Ammon's horn (tissue), 1 donor: ENCODE measurements at places on chromosomes 1 and 21.

GRCh38 chr1:20474333-20474975 lies 11.6 kb downstream of the CAMK2N1 start:
- DNase-seq: no peak

DNA sequence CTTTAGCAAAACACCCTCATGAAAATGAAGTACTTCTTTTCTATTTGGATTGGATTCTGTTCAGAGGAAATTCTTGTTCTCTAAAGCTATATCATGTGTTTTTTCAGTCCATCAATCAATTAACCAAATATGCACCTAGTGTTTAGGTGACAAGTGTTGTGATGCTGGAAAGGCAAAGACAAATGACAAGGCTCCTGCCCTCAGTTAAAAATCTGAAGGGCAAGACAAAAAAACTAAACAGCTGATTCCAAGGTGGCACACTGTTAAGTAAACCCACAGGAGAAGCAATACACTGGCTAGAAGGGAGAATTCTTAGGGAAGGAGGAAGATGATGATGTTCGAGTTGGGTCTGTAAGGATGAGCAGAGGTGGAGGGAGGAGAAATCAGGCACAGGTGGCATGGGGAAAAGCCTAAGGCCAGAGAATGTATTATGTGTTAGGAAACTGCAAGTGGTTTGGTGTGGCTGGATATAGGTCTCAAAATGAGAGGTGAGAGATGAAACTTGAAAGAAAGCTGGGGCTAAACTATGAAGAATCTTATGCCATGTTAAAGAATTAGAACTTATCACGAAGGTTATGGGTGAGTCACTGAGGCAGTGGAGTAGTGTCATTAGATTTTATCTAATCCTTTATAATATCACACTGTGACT lies 51.8 kb upstream of the GFI1 start:
- no peak for DNase-seq

GRCh38 chr1:44603718-44604117 lies 70.6 kb downstream of the TMEM53 start:
- DNase-seq: no peak

DNA sequence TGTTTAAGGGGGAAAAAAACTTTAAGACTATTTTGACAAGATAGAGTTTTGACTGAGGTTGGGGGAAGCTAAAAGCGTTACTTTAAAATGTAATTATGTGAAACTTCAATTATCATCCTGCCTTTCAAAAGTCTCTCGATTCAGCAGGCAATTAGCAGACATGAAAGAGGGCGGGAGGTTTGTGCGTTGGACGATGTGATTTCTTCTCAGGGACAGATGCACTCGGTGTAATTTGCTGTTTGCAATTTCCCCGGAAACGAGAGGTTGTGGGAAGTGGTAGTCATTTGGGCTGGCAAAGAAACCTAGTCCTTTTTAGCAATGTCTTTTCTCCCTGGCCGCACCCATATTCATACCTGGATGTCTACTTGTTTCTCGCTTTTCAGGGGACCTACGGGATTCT lies 27.1 kb downstream of the KAZN start:
- DNase-seq: peak; percentile 38

GRCh38 chr1:15489052-15489736 lies 13.3 kb downstream of the CELA2B start:
- DNase-seq: peak; percentile 52

DNA sequence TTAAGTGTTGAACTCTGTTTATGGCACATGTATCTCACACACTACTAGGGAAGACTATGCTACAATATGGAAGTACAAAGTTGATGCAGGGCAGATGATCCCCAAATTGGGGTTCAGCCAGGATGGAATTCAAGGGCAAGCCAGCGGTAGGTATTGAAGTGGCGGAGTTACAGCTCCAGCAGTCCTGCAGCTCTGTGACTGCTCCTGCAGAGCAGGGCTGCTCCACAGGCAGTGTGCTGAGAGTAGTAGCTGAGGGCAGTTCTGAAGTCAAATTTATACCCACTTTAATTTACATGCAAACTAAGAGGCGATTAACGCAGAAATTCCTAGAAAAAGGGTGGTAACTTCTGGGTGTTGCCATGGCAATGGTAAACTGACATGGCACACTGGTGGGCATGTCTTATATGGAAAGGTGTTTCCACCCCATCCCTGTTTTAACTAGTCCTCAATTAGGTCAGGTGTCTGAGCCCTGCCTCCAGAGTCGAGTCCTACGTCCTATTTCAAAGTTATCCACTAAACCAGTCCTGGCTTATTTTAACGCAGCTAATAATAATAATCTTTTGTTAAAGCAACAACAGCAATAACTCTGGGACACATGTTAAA lies 20.6 kb upstream of the CENPF start:
- DNase-seq: no peak

DNA sequence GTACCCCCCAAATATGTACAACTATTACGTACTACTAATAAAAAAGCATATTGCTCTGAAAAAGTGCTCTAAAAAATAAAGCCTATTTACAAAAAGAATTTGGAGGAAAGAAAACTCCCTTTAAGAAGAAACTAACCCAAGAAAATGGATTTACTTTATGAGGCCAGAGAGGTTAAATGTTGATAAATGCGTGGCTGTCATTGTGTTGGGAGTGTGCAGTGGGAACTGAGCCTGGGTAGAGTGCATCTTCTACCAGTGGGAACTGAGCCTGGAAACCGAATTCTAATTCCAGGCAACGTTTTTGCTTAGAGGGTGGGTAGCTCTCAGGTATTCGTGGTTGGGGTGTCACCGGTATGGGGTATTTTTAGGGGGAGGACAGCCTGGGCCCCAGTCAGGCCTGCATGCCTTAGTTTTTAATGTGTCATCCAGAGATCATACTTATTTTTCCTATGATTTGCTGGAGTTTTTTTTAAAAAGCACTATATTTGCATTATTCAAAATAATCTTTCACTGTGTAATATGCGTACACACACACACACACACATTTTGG lies 24.1 kb upstream of the RNF187 start:
- no peak for DNase-seq

DNA sequence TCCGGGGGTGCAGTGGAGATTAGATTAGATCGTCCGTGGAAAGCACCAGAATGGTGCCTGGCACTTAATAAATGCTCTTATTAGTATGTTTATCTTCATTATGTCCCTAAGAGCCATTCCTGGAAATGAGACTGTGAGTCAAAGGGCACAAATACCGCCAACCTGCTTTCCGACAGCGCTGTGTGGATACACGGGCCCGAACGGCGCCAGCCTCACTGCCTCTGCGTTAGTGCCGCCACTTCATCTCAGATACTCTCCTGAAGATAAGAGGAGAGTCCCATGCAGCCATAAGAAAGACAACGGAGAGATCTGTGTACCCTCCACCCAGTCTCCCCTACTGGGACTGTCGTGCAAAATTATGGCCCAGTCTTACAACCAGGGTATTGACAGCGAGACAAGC lies 22.0 kb downstream of the PDE9A start:
- DNase-seq: no peak

- no peak for DNase-seq
Measured at GRCh38 chr1:75124510-75124909, 9.7 kb upstream of the LHX8 start.

- peak; percentile 31 for DNase-seq
Measured at GRCh38 chr1:75265792-75266191, 131.6 kb downstream of the LHX8 start.

DNA sequence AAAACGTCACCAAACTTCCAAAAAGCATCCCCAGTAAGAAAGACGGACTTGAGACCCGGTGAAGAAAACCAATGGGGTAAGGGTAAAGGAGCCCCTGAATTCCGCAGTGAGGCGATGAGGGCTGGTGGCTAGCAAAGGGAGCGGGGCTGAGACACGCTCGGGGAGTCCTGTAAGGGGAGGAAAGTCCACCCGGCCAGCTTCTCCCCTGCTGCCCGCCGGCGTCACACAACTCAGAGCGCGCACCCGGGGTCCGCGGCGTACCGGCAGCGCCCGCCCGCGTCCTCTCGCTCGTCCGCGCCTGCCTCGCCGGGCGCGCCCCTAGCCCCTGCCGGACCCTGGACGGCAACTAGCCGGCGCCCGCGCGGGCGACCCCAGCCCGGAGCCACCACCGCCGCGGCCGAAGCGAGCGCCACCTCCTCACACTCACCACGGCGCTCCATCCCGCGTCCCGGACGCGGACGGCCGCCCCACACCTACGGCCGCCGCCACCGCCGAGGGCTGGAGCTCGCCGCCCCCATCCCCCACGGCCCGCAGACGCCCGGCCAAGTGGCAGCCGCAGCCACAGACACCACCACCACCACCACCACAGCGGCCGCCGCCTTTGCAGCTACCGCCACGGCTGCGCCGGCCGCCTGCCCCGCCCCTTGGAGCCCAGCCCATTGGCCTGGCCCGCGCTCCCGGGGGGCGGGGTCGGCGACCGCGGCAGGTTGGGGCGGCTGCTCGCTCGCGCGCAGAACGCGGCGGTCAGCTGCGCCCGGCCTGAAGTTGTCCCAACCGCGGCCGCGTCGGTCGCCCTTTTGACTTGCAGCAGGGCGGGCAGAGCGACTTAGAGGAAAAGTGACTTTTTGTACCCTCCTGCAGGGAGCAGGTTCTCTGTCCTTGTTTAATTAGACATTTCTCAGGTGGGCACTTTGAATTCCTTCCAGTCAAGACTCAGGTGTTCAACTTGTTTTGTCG lies 10.0 kb upstream of the ARHGAP29 start:
- DNase-seq: peak; percentile 23

DNA sequence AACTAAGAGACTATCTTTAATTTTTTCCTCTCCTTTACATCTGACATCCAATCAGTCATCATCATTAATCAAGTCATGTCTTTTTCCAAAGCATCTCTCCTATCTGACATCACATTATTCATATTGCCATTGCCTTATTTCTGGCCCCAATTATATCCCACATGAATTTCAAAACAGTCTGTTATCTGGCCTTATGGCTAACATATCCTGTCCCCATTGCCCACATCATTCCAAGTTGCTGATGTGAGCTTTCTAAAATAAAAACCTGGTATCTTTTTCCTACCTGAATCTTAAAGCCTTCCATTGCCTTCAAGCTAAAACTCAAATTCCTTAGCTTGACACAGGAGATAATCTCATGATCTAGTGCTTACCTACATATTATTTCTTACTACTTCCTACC lies 283.9 kb downstream of the LRRC40 start:
- no peak for DNase-seq

- no peak for DNase-seq
Measured at GRCh38 chr1:6401673-6402072, 8.1 kb upstream of the ACOT7 start.

DNA sequence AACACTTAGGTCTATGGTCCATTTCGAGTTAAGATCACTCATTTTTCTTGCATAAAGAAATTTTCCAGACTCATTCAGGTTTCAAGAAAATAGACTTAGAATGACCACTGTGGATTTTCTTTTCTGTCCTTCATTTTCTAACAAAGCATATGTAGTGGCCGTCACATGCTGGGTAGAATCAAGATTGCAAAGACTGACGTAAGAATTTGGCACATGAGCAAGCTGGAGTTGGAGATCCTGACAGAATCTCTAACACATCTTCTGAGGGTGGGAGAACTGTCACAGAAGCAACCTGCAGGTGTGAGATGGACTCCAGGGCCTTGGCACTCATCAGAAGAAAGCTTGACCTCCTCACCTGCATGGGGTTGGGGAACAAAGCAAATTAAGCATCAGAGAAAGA lies 28.6 kb downstream of the KIF26B start:
- no peak for DNase-seq

DNA sequence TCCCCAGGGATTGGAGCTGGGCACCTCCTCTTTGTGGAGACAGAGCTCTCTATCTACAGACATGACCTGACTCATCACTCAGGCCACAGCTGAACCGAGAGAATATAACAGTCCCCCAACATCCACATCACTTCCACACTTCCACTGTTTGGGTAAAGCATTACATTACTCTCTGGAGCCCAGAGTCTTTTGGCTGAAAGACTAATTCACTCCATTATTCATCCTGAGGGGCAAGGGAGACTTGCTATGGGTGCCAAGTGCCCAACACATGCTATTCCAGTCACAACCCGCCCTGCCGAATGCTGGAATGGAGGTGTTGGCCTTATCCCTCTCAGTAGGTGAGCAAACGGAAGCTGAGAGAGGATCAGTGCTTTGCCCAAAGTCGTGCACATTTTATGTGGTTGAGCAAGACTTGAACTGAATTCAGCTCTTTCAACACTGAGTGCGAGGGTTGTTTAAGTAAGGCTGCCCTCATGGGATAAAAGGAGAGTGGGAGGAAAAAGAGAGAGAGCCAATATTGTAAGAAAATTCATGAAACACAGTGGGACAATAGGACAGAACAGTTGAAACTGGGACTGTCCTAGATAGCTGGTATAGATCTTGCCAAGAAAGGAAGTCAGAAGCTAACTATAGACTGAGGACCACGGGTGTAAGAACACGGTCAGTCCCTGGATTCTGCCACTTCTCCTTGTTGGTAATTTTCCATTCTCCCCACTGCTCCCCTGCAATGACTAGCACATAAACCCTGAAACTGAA lies 13.5 kb upstream of the CHI3L1 start:
- DNase-seq: peak; percentile 74
